ENCODE measurements at places on chromosomes 4 and X.

DNA sequence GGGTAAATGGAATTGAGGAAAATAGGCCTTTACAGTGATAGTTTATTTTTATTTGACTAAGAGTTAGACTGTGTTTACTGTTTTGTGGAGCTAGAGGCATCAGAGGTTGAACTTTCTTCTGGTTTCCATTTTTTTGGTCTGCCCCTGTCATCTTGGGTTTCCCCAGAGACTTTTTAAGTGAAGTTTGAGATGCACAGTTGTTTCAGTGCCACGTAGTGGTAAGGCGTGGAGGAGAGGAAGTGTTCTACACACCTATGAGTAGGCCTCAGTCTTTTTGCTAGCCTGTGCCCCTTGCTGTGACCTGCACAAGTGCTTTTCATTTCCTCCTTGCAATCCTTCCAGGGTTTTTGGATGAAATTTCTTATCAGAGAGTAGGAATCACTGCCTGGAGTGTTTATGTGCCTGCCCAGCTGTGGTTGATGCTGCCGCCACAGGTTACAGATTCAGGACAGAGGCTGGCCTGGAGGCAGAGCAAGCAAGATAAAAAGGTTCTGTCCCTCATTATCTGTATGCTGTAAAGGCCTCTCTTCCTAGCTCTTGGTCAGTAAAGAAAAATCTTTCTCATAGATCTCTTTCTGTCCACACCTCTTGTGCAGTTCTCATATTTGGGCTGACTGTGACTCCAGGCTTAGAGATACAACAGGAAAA, 12.5 kb upstream of the HSFX4 start:
- no peak for DNase-seq

- no peak for DNase-seq
These were observed 165.1 kb downstream of the TSPAN5 start for GRCh38 chr4:98493296-98493695.

DNA sequence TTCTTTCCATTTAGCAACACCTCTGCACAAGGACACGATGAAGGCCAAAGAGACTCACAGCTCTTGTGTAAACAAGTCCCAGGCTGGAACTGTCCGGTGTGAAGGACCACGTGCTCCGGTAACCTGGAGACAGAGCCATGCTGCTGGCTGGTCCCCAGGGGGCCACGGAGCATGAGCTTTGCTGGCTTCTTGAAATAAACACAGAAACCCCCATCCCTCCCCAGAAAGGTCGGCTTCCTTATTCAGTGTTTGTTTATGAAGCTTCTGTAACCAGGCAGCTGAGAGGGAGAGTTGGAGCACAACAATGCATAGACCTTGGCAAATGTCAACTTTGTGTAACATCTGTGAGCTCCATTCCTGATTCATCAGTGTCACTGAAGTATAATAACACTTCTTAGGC, 109.4 kb downstream of the GPR143 start:
- no peak for DNase-seq

DNA sequence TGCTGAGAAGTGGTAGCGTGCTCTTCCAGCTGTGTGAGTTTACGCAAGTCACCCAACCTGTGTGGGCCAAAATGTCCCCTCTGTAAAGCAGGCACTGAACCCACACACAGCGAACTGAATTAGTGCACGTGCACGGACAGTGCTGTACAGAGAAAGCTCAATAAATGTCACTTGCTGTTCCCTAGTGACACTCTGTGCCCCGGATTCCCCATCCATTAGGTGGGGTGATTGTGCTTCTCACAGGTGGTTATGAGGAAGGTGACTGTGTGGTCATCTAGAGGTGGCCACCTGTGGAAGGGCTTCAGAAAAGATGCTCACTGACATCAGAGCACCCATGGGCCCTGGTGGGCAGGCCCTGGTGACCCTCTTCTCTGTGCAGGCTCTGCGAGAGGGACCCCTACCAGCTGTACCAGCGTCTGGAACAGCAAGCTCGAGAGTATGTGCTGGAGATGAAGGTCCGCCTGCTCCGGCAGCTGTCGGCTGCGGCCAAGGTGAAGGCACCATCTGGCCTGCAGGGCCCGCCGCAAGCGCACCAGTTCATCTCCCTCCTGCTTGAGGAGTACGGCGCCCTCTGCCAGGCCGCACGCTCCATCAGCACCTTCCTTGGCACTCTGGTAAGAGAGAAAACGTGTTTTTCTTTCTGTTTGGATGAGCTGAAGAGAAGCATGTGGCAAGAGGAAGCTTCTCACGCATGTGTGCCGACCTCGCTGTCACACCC, 94.3 kb downstream of the FAM193A start:
- no peak for DNase-seq

- no peak for DNase-seq
These were observed 6.3 kb downstream of the TMEM31 start for GRCh38 chrX:103716962-103717361.

- no peak for DNase-seq
These were observed 19.5 kb downstream of the KIAA0232 start for GRCh38 chr4:6802025-6802424.

GRCh38 chr4:47933840-47934239, 19.5 kb upstream of the NFXL1 start:
- DNase-seq, result no peak

DNA sequence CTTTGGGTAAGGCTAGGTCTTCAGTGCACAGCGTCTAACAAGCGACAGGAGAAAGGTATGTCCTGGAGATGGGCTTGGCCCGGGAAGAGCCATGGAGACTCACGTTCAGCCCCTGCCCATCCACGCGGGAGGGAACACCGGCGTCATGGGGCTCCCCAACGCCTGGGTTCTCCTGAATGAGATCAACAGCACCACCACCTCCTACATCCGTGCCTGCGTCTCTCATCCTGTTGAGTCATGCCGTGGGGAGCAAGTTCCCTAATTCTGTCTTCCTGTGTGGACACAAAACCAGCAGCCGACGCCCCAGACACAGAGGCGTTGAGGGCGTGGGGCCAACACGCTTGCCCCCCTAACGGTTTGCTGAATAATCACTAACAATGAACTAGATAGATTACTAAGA, 20.1 kb upstream of the IL3RA start:
- no peak for DNase-seq

DNA sequence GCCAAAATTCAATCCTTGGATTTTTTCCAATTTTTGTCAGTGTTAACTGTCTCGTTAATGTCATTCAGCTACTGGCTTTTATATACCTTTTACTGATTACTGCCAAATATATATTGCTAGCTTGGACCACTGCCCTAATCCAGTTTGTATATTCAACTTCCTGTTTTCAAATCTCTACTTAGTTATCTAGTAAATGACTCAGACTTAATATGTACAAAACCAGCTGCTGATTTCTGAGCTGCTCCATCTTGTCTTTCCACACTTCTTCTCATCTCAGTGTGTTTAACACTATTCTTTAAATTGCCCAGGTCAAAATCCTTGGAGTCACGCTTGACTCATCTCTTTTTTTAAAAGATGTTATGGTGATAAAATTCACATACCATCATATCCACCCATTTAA, 1196.7 kb downstream of the RAPGEF2 start:
- no peak for DNase-seq

GRCh38 chrX:83934220-83934619, 73.3 kb downstream of the CYLC1 start:
- DNase-seq, result no peak

GRCh38 chrX:118114971-118115370, 1.6 kb downstream of the KLHL13 start:
- DNase-seq, result no peak

DNA sequence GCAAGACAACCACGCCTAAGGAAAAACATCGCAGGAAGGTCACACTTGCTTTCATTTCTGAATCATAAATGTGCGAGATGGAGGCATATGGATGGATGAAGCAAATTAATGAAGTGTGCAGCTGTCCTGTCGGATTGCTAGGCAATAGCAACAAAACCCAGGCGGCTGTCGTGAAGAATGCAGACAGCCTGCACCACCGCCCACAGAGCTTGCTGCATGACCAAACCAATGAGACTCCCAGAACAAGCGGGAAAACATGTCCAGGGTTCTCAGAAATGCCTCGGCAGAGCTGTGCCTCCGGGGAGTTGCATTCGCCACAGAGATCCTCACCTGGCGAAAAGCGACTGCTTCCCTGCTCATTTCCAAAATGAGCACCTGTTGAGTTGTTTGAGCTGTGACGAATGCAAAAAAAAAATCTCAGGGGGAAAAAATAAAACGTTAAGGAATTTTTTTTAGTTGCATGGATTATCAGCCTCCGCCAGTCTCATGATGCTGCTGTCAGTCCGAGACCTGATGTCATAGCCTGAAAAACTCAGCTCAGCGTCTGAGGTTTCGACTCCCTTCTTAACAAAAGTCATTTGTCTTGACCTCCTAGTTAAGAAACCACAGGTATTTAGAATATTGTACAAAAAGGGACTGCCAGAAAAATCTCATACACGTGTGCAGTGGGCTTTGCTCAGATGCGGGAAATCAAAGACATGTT, 155.5 kb upstream of the MXRA5 start:
- DNase-seq, result no peak

- no peak for DNase-seq
These were observed 50.0 kb downstream of the LUZP4 start for GRCh38 chrX:115339441-115340025.

DNA sequence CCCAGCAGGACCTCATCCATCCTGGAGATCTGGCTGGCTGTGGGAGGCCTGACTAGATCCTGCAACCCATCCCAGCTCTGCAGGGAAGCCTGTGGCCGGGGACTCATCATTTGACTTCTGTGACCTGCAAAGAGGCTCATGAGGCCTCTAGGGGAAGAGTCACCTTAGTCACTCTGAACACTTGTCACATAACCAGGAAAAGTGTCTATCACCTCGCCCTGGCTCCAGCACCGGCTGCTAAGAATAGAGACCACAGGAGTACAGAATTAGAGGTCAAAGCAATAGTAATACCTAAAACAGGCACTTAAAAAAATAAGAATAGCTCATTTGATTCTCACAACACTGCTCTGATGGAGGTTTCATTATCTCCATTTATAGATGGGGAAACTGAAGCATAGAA, 3.8 kb upstream of the NSG1 start:
- DNase-seq, result no peak

DNA sequence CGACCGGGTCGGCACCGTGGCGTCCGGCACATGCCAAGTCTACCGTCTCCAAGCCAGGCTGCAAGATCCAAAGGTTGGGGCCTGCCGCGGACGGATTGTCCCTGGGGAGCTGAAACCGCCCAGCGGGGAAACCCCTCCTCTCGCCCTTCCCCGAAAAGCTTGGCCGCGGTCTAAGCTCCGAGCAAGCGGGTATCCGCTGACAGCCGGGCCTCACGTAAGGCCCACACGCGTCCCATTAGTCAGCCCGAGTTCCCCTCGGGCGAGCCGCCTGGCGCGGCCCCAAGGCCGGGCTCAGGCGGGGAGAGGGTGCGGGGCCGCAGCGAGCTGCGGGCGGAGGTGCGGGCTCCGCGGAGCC, 6.8 kb upstream of the BCOR start:
- no peak for DNase-seq

DNA sequence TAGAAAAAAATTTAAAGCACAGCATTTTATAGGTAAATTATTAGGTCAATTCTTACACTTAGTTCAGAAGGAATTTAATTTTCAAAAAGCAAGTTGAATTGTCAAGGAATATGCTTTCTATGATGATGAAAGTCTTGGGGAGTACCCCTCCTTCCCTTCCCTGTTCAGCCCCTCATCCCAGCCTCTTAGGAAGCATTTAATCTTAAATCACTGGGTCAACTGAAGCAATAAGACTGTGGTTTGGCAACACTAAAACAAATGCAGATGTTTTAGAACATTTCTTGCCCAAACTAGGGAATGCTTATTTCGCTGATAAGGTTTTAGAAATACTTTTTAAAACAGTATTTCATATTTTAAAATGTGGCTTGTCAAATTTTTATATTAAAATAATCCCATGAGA, 19.1 kb upstream of the ARSJ start:
- DNase-seq, result no peak

- no peak for DNase-seq
These were observed 233.5 kb upstream of the GYPA start for GRCh38 chr4:144374065-144374464.

DNA sequence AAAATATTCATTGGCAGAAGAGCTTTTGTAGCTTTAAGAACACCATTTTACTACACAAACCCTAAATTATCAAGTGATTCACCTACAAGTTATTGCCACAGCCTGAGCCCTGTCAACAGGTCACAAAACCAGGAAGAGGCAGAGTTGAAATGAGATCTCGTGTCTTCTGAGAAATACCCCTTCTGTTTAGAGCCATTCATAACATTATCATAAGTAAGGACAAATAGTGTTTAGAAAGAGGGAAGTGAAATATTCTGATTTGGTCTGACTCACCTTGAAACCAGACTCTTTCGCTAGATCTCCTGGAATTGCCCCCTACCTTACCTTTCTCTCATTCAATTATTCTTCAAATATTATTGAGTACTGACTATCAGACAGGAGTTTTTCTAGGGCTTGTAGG, 5.9 kb downstream of the ETDB start:
- no peak for DNase-seq

- no peak for DNase-seq
These were observed 117.0 kb upstream of the TEX13C start for GRCh38 chrX:125202591-125203248.

GRCh38 chr4:184395971-184396391, 78.4 kb downstream of the IRF2 start:
- DNase-seq, result no peak

GRCh38 chrX:136369377-136369776, 68.6 kb downstream of the ADGRG4 start:
- DNase-seq, result no peak

DNA sequence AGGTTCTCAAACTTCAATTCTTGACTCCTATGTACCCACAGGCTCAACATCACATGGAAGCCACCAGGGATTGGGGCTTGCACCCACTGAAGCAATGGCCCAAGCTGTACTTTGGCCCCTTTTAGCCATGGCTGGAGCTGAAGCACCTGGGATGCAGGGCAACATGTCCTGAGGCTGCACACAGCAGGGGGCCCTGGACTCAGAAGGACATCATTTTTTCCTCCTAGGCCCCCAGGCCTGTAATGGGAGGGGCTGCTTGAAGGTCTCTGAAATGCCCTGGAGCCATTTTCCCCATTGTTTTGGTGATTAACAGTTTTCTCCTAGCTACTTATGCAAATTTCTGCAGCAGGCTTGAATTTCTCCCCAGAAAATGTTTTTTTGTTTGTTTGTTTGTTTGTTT, 465.1 kb upstream of the PCDH10 start:
- no peak for DNase-seq

DNA sequence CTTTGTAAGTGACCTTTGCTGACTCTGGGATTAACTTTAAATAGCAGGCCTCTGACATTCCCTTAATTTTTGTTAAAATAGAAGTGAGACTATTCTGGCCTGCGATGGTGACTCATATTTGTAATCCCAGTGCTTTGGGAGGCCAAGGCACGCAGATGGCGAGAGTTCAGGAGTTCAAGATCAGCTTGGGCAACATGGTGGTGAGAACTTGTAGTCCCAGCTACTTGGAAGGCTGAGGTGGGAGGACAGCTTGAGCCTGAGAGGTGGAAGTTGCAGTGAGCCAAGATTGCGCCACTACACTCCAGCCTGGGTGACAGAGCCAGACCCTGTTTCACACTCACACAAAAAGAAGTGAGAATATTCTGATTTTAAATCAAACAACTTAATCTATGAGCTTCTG, 27.3 kb downstream of the ZNF330 start:
- DNase-seq, result no peak

- no peak for DNase-seq
These were observed 51.2 kb downstream of the DRD5 start for GRCh38 chr4:9832640-9833039.

- no peak for DNase-seq
These were observed 47.6 kb upstream of the PRSS12 start for GRCh38 chr4:118400356-118400755.

All from C1 segment of cervical spinal cord (tissue), 14 donors.